ENCODE measurements at places on chromosomes 16 and 17.

DNA sequence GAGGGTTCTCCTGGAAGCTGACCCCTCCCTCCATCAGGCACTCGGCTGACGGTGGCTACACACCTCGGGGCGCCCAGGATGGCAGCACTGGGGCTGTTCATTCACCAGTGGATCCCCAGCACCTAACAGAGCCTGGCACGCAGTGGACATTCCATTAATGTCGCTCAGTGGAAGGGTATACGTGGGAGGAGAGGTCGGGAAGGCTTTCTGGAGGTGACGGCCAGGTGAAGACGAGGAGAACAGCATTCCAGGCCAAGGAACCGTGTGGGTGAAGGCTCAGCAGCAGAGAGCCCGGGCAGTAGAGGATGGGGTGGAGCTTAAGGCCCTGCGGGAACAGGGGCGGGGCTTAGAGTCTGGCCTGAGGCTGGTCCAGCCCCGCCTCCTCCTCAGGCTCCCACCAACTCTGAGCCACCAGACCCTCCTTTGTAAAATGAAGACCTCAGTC lies 2.5 kb upstream of the HS3ST6 start:
- DNase-seq = no peak

- no peak for DNase-seq
These were observed 15.7 kb downstream of the UNC119 start for GRCh38 chr17:28536532-28537218.

- no peak for DNase-seq
These were observed 323.0 kb upstream of the TBX2 start for GRCh38 chr17:61076621-61077031.

GRCh38 chr16:53282975-53283946 lies 151.0 kb upstream of the RBL2 start:
- DNase-seq = no peak
